ENCODE measurements at places on chromosomes 4 and X.

GRCh38 chr4:115873048-115873447 is 759.6 kb upstream of the NDST4 start:
- DNase-seq: no peak

DNA sequence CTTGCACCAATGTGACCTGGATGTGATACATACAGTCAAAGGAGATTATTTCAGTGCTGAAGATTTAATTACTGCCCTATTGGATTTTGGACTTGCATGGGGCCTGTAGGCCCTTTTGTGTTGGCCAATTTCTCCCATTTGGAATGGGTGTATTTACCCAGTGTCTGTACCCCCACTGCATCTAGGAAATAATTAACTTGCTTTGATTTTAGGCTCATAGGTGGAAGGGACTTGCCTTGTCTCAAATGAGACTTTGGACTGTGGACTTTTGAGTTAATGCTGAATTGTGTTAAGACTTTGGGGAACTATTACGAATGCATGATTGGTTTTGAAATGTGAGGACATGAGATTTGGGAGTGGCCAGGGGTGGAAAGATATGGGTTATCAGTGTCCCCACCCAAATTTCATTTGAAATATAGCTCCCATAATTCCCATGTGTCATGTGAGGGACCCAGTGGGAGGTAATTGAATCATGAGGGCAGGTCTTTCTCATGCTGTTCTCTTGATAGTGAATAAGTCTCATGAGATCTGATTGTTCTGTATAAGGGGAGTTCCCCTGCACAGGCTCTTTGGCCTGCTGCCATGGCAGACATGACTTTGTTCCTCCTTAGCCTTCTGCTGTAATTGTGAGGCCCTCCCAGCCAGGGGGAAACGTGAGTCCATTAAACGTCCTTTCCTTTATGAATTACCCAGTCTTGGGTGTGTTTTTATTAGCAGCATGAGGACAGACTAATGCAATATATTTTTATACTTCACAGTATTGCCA is 362.2 kb upstream of the SPANXN4 start:
- DNase-seq: no peak

GRCh38 chr4:44438687-44439086 is 9.9 kb downstream of the KCTD8 start:
- no peak for DNase-seq

DNA sequence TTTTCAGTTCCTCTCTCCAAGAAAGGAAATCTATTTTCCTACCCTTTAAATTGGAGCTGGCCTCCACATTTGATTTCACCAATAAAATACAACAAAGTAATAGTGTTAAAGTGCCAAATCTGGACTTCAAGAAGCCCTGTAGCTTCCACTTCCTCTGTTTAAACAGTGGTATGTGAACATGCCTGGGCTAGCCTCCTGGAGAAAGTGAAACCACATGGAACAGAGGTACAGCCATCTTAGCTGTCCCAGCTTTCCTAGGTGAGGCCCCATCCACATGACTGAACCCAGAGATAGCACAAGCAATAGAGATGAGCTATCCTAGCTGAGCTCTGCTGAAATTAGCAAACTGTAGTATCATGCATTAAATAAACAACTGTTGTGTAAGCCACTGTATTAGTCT is 131.8 kb upstream of the VCX start:
- DNase-seq: no peak

DNA sequence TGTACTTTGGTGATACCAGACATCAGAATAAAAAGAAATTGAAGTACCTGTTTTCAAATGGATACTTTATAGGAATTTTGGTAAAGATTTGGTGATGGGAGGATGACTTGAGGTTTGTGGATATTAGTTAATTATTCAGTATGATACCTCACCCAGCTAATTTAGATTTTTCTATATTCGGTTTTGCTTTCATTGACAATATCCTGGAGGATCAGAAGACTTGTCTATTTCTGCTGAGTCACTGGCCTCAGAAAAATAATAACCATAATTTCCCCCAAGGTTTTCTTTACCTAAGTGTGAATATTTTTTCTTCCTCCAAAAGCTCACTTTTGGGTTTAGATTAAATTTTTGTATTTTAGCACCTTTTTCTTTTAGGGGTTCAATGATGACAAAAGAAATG is 100.2 kb downstream of the EGF start:
- DNase-seq: no peak

DNA sequence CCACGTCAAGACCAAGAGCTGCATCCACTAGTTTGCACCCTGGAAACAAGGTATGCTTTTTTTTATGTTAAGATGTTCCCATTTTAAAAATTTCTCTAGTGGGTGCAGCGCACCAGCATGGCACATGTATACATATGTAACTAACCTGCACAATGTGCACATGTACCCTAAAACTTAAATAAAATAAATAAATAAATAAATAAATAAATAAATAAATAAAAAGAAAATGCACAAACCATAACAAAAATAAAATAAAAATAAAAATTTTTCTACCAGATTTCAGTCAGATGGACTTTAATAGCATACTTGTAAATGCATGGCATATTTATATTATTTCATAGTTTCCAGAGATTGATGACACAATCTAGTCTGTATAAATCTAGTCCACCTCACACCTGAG is 1.9 kb upstream of the PRR27 start:
- no peak for DNase-seq

GRCh38 chrX:51332188-51332942 is at the start of gene NUDT10:
NUDT10 (plus strand) TSS chrX:51332822; CDS start chrX:51332966, 144 bp downstream.
- peak; percentile 53 for DNase-seq

DNA sequence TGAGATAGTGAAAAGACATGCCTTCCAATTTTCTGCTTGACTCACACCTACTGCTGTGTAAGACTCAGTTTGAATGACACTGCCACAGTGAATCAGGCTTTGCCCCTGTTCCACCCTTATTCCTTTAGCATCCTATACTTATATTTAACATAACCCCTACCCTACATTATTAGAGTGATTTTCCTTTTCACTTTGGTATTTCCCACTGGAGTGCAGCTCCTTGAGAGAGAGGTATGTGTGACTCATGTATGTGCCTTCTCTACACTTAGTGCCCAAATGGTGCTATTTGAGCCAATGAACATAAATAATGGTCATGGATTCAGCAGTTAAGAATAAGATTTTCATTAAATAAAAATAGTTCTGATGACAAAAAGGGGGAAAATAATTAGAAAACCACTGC is 69.5 kb downstream of the RRAGB start:
- no peak for DNase-seq

- DNase-seq: no peak
Measured at GRCh38 chrX:720825-721224, 90.2 kb downstream of the SHOX start.

- DNase-seq: no peak
Measured at GRCh38 chr4:139575072-139575471, 19.1 kb upstream of the SETD7 start.

GRCh38 chrX:54825716-54826438 is 18.3 kb downstream of the MAGED2 start:
- DNase-seq: no peak

DNA sequence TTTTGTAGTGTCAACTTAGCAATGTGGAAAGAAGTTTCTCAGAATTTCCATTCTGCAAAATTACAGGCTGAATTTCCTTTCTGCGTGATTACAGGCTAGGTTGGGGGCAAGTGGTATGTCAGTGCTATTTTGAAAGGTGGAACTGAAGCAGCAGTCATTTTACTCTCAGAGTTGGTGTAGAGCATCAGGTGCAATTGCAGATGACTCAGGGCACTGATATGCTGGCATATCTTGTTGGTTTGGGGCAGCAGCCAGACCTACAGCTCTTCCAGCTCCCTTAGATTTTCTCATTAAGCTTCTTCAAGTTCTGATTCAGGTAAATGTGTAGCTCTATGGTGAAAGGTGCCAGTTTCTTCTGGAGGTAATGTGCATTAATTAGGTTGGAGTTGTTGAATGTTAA is 930.7 kb upstream of the PCDH10 start:
- peak; percentile 6 for DNase-seq

GRCh38 chr4:67261971-67262370 is 283.3 kb downstream of the CENPC start:
- DNase-seq: no peak

DNA sequence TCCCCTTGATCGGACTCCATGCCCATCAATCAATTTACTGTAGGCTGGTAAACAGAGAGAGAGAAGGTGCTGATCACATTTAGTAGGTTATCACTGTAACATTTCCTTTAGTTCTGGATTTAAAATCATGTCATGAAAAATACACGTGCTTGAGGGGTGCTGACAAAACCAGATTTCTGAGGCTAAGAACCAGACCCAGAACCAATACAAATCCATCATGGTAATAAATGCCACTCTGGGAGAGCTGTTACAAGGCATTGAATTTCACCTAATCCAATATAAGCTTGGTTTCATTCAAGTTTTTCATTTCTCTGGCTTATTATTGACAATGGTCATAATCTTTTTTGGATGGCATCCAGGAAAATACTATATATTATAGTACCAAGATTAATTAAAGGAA is 54.5 kb downstream of the FBXO8 start:
- no peak for DNase-seq

GRCh38 chr4:53068755-53069330 is 206.7 kb downstream of the RASL11B start:
- peak; percentile 46 for DNase-seq

GRCh38 chr4:6576932-6577331 is 1.9 kb downstream of the MAN2B2 start:
- DNase-seq: no peak

GRCh38 chrX:118392716-118393115 is 46.8 kb downstream of the WDR44 start:
- peak; percentile 26 for DNase-seq

DNA sequence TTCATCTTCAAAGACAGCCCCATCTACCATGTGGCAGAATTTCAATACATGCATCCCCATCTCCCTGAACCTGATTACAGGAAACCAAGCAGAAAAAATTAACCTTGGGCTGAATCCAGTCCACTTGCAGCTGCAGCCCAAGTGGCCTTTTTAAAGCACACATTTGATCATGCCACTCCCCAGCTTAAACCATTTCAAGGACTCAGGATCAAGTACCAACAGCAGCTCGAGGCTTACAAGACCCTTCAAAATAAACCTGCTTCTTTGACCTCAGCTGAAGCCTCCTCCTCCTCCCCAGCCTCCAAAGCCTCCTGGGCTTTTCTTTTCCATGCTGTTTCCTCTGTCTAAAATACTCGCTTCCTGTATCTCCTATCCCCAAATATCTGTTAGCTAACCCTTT is 50.7 kb upstream of the KIT start:
- DNase-seq: no peak

DNA sequence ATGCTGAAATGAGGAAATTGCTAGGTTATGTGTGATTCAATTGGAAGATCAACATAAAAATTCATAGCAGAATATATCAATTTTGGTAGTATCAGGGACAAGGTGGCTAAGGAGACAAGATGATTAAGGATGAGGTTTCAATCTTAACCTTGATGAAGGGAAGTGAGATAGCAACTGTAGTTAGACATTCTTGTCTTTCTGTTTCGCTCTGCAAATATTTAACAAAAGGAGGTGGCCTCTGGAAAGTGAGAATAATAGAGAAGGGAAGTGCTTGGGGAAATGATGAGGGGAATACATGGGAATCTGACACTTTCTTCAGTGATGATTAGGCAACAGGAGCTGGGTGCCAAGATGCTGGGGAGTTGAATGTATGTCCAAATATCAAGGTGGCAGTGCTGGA is 337.1 kb upstream of the PUDP start:
- DNase-seq: no peak

- DNase-seq: no peak
Measured at GRCh38 chr4:172899861-172900260, 268.8 kb upstream of the GALNT7 start.

GRCh38 chrX:118974908-118975671 is 672 bp downstream of the LONRF3 start:
- no peak for DNase-seq

DNA sequence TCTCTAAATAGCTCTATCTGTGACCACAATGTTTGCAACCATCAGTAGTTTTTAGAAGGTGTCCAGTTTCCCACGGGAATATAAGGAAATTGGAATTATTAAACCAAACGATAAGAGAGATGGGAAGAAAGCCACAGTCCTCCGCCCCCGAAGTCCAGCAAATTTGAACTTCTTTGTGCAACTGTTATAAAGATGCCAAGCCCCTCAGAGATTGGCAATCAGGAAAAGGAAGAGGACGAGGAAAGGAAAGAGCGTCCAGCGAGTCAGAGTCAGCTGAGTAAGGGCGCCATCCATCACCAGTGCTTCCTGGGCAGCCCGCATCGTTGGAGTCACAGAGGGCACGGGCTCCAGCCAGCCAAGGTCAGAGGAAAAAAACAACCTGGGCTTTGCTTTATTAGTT is 35.7 kb downstream of the LDB2 start:
- no peak for DNase-seq

DNA sequence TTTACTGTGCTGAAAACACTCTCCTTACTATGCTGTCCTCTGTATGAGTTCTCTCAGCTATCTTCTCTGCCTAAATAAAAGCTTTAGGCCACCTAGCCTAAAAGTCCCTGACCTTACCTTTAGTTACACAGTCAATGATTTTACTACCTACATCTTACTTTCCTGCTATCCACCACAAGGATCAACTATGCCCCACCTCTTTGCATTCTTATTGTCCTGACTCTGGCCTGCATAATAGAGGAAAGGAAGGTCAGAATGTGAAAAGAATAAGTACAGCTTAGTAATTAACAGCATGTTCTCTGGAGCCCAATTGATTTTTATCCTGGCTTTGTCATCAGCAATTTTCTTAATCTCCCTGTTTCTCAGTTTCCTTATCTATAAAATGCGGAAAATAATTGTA is 1257.8 kb downstream of the RPA4 start:
- DNase-seq: no peak
